ENCODE measurements at places on chromosomes 11 and 22.
A peak's percentile ranks its signal among the peaks of the same experiment; 100 is the strongest.

- peak; percentile 29 for DNase-seq
Measured at GRCh38 chr11:45089251-45089650, 57.2 kb upstream of the PRDM11 start.

GRCh38 chr11:43573233-43573632 lies 107.3 kb upstream of the HSD17B12 start:
- no peak for DNase-seq

DNA sequence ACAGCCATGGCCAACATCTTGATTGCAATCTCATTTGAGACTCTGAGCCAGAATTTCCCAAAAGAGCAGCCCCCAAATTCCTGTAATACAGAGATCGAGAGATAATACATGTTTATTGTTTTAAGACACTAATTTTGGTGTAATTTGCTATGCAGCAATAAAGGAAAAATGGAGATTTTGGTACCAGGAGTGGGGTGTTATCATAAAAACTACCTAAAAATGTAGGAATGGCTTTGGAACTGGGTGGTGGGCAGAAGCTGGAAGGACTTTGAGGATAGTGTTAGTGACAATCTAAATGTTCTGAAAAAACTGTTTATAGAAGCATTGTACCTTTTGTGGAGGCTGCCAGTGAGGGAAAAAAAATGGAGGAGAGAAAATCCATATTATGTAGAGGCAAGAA lies 32.4 kb downstream of the C11orf96 start:
- DNase-seq: no peak

DNA sequence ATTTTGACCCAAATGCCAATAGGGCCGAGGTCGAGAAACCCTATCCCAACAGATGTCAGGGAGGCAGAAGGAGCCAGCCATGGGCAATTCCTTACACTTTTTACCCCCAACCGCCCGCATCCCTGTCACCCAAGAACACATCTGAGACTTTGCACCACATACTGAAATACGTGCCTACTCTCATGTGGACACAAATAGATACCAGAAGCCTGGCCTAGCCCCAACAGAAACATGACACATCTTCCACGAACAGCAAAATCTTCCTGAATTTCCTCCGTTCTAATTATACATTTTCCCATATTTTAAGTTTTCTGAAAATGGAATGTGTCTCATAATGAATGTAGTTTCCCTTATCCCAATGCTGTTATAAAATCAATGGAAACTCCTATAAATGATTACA lies 64.7 kb downstream of the SLC1A2 start:
- no peak for DNase-seq

- DNase-seq: no peak
Measured at GRCh38 chr11:790721-791564, 1.1 kb upstream of the CEND1 start.

DNA sequence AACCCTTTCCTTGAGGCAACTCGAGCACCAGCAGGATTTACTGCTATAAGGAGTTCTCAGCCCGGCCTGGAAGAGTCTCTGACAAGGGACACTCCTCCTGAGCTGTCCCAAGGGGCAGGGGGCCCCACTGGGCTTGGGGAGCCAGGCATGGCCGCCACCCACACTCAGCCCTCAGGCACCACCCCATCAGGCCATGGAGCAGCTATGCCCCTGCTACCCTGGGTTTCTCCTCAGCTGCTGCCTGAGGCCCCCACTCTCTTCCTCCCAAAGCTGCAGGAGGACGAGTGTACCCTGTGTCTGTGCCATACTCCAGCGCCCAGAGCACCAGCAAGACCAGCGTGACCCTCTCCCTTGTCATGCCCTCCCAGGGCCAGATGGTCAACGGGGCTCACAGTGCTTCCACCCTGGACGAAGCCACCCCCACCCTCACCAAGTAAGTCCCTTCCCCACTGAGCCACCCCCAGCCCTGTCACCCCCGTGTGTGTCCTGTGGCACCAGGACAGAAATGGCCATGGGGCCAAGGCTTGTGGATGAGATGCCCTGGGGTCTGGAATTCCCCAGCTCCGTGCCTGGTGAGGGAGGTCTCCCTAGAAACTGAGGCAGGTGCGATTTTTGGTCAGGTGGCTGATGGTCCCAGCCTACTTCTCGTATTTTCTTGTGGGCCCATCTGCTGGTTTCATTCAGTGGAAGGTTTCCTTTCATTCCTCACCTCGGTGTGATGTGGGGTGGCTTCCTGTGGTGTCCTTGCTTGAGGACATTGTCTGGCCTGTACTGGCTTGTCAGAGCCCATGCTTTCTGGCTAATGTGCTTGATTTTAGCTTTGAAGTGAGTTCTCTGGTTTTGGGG lies 28.4 kb downstream of the TAB1 start:
- DNase-seq: no peak
